ENCODE measurements at places on chromosomes 5 and 9.

DNA sequence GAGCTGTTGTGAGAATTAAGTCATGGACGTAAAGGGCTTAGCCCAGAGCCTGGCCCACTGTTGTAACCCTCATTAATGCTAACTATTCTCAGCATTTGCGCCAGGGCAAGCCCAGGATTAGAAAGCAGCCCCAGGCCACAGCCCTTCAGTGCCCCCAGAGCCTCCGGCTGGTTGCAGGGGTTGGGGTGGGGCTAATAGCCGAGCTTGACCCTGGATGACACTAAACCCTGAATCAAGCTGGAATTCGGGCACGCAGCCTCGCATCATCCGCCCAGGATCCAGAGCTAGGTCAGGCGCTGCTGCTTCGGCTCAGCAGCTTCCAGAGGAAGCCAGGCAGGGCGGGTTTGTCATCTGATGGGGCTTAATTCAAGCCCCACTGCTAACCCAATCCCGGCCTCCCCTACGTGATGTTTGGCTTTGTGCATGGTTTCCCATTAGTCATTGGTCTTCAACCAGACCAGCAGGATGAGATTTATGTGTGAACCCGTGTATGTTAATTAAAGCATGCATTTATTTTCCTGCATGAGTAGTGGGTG, 1.2 kb upstream of the MEGF9 start:
- DNase-seq: peak; percentile 56

- DNase-seq: no peak
These were observed 247.1 kb upstream of the PANK3 start for GRCh38 chr5:168826246-168826725.

DNA sequence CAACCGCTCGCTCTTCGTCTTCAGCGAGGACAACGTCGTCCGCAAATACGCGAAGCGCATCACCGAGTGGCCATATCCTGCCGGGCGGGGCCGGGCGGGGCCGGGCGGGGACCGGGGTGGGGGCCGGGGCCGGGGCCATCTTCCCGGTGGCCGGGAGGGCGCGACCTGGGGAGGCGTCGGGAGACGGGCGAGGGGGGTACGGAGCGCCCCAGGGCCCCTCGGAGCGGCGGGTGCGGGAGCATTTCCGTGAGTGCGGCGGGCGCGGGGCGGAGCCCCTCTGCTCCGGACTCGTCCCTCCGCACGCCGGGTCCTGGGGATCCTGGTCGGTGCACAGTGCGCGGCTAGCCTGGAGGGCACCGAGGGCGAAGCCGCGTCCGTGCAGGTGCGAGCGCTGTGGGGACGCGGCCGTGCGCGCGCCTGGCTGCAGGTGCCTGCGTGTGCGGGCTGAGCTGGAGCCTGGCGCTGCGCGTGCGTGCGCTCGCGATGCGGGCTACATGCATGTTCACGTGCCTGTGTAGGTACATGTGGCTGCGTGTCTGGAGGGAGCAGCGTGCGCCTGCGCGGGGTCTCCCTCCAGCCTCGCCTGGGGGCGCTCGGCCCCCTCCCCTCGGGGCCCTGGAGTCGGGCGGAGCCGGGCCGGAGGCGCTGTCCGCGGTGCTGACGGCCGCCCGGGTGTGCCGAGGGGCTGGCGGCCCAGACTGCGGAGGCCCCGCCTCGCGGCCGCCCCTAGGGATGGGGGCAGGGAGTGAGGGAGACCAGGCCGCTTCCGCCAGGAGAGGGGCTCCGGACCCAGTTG, 762 bp downstream of the CACNA1B start:
- no peak for DNase-seq

GRCh38 chr9:78438211-78438610, 141.3 kb downstream of the PSAT1 start:
- DNase-seq: no peak

DNA sequence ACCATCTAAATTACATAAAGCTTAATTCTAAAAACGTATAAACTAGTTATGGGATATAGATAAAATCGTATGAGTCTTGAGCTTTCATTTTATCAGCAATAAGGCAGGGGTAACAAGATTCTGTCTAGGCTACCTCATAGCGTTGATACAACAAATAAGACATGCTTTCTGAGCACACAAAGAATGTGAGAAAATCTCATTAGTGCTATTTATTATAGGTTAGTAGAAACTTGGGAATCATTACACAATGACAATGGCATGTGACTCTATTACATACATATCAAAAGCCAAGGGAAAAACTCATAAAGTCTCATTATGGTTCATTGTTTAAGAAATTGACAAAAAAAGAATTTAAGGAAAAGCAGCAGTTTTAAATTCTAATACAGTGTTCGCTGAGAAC, 448.6 kb downstream of the PLK2 start:
- DNase-seq: no peak

DNA sequence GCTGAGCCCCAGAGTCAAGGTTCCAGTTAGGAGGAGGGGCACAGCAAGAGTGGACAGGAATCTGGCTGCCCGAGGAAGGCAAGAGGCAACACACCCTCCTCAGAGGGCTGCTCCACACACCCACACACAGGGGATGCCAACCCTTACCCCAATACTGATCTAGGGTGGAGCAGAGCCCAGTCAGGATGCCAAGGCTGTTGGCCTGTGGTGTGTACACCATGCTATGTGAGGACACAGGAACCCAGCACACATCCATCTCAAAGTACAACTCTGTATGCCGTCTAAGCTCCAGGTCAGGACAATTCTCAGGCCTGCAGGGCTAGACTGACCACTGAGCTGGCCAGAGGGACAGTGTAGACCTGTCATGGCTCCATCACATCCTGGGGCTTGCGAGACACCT, 2.6 kb downstream of the SEPTIN8 start:
- no peak for DNase-seq

DNA sequence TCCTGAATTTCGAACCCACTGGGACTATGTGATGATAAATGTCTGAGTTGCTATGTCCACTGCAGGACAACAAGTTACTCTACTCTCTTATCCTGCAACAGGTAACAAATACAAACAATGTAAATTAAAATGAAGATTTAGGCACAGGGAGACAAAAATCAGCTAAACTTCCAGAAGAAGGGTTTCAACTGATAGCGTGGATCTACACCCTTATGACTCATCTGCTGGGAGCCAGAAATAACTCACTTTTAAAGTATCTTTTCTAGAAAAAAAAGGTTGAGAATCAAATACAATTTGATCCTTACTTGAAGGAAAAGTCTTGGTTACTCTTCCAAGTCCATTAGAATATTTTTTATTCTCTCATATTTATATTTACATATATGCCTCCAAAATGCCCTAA, 21.4 kb downstream of the PJA2 start:
- DNase-seq: no peak

DNA sequence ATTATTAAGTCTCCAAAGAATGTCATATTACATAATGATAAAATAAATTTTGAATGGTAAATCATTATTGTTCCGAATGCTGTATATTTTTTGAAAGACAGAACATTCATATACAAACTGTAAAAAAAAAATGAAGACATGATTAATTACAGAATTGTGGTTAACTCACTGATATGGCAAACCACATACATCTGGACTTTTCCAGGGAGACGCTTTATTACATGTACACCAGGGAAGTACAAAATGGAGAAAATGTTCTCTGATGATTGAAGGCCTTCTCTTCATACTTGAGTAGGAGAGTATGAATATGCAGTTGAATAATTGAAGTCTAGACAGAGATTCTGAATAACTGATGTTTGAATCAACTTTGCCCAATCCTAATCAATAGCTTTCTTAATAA, 1886.9 kb downstream of the EFNA5 start:
- no peak for DNase-seq

DNA sequence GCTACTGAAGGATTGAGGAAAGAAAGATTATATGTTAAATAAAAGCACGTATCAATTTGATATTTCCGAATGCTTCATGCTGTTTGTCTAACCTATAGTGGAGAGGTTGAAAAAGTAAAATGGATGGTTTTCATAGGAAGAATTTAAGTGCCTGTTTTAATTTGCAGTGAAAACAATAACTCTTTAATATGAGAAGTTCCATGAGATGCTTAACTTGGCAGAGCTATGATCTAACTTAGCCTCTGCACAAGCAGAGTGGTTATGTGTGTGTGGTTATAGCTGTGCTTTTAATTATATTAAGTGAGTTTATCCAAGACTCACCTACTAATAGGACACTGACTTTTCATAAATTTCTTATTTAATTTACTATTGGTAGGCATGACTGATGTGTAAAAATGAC, 57.4 kb downstream of the AOPEP start:
- DNase-seq: no peak

DNA sequence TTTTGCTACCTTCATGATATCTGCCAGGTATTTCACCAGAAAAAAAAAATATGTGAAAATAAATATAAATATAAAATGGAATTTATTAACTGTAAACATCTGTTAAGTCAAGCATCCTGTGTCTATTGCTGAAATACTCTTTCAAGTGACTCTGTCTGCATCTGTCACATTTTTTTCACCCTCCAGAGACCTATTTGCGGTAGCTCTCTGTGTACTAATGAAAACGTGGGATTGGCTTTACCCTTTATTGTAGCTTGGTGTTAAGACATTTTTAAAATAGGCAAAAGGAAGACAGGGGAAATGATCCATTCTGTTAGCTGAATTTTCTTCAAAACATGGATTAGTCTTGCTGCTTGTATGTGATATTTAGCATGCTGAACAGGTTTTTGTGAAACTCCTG, 536.0 kb upstream of the WWC1 start:
- DNase-seq: no peak

GRCh38 chr5:173435447-173435846, 107.2 kb upstream of the STC2 start:
- DNase-seq: no peak

DNA sequence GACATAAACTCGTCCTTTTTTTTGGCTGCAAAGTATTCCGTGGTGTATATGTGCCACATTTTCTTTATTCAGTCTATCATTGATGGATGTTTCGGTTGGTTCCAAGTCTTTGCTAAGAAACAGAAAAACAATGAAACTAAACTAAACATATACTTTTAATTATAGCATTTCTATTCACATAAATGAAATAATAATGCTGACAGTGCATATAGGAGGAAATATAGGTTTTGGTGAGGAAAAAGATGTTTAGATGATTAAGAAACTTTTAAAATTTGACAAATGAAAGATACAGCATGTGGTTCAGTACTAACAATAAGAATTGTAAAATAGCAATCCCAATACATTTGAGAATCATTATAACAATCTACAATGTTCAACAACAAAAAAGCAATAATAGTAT, 1094.5 kb upstream of the CDH6 start:
- DNase-seq: no peak

DNA sequence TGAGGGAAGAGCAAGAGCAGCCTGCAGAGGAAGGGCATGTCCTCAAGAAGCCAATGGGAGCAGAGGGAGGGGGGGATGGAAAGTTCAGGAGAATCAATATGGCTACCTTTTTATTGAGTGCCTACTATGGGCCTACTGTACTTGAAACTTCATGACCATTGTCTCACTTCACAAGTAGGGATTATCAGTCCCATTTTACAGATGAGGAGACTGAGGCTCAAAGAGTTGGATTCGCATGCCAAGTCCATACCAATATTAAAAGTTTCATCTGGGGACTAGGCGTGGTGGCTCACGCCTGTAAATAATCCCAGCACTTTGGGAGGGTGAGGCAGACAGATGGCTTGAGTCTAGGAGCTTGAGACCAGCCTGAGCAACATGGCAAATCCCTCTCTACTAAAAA, 40.0 kb downstream of the RFK start:
- no peak for DNase-seq

- DNase-seq: no peak
These were observed 14.6 kb downstream of the FOXD1 start for GRCh38 chr5:73433982-73434342.

Data from A549 (cell line).